Left ventricle myocardium superior (tissue), 1 donor: ENCODE measurements at places on chromosomes 16 and 17. TPM values are rescaled to one million over a fixed set of nuclear protein-coding genes. Genes with fewer than 3 reads are reported as not detected.
A peak's percentile ranks its signal among the peaks of the same experiment; 100 is the strongest.

DNA sequence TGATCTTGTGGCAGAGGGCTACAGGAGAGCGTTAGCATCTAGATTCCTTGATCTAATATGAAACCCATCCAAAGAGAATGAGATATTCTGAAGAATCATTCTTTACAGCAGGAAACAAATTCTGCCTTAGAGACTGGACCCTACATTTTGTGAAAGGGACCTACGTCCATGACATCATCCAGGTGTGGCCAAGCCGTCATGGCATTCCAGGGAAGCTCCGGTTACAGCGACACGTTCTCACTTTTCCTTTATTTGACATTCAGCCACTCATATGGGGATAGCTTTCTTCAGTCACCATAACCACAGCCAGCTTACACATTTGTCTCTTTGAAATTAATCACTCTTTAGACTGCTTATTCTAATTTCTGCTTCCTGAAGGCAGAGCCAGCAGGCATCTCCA, 408.1 kb downstream of the XYLT1 start:
- DNase-seq, result no peak

- DNase-seq, result peak; percentile 13
Measured at GRCh38 chr16:89116341-89117226, 22.9 kb downstream of the ACSF3 start.

- no peak for DNase-seq
Measured at GRCh38 chr16:86077243-86077940, 178.4 kb downstream of the IRF8 start.

GRCh38 chr16:22424161-22424937, 49.9 kb upstream of the CDR2 start:
- peak; percentile 45 for DNase-seq

DNA sequence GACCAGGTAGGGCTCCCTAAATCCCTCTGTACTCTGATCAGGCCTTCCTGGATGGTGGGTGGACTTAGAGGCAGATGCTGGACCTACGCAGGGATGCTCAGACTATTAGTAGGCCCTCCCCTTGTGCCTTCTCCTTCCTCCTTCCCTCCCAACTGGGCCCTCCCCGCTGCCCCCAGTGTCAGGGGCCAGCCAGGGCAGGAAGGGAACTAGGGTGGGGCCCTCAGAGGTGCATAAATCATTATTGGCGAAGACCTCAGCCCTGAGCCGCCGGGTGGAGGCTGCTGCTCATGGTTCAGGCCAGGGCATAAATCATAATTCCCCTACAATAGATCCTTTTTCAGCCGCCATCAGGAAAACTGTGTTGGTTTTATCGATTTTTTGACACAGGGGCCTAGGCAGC, 81.4 kb downstream of the MRM1 start:
- no peak for DNase-seq

DNA sequence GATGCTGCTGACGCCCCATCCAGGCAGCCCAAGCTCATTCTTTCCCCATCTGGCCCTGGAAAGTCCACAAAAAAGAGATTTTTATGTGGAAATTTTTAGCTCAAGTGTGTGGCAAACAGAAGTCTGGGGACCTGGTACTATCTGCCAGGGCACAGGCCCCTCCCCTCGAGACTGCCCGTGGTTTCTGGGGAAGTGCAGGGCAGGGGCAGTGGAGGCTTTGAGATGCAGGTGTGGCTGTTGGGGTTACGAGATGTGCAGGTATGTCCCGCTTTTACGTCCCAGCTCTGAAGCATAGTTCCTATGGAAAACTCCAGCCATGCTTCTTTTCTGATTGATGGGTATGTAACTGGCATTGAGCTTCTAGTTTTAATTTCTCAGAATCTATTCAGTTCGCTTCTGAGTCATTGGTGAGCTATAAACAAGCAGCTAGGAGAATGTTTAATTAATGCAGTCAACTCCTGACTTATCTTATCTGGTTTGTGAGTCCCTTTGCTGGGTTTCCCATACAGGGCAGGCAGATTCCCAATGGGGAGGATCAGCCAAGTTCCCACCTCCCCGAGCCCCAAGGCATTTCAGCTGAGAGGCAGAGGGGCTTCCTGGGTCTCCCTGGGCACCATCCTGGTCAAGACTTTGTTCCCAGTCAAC, 16.2 kb downstream of the TBX4 start:
- DNase-seq, result no peak

Gene HSD17B1
- total RNA-seq, result 1.4 TPM
